NCI-H2029 (cell line): ENCODE measurements at places on chromosomes 3 and 15.

- DNase-seq, result no peak
These were observed 26.3 kb downstream of the GABRR3 start for GRCh38 chr3:98008855-98009254.

DNA sequence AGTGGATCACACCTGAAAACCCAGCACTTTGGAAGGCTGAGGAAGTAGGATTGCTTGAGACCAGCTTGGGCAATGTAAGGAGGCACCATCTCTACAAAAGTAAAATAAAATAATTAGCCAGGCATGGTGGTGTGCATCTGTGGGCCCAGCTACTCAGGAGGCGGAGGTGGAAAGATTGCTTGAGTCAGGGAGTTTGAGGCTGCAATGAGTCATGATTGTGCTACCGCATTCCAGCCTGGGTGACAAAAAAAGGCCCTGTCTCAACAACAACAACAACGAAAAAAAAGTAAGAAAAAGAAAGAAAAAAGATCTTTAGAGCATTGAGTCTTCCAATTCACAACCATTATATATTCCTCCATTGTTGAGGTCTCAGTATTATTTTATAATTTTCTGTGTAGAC lies 192.4 kb upstream of the DPH6 start:
- no peak for DNase-seq

- DNase-seq, result no peak
These were observed 528.5 kb upstream of the GOLIM4 start for GRCh38 chr3:168624195-168624594.

GRCh38 chr3:77506384-77506783 lies 466.5 kb downstream of the ROBO2 start:
- DNase-seq, result no peak

GRCh38 chr15:78641749-78642275 lies 802 bp upstream of the CHRNB4 start:
- no peak for DNase-seq
